ENCODE measurements at places on chromosomes 6 and 20.

GRCh38 chr6:166703149-166703710 lies 76.2 kb upstream of the RPS6KA2 start:
- no peak for DNase-seq

- no peak for DNase-seq
Measured at GRCh38 chr6:12555267-12555666, 161.3 kb upstream of the PHACTR1 start.

DNA sequence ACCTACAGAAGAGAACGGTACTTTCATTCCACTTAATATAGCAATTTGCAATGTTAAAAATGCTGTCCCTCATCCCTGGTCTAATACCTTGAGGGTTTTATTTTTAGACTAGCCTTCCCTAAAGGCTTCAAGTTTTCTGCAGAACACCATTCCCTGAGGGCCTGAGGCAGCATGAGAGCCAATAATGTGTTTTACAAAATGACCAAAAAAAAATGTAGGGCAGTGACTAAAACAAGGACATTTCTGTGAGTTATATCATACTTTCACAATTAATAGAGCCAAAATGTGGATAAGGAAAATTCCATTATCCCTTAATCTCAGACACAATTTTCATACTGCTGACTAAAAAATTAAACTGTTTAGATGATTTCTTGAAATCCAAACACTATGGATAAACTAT lies 22.7 kb downstream of the GPR63 start:
- no peak for DNase-seq

DNA sequence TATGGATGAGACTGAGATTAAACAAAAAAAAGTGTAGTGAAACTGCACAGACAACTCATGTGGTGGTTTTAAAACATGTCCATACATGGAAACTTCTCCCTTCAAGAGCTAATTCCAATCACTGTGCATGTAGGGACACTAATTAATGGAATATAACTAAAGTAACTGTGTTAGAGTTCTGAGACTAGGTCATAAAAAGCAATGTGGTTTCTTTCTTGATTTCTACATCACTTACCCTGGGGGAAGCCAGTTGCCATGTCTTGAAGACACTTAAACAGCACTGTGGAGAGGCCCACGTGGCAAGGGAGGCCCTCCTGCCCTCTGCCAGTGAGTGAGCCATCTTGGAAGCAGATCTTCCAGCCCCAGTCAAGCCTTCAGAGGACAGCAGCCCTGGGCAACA lies 118.2 kb upstream of the DST start:
- no peak for DNase-seq

DNA sequence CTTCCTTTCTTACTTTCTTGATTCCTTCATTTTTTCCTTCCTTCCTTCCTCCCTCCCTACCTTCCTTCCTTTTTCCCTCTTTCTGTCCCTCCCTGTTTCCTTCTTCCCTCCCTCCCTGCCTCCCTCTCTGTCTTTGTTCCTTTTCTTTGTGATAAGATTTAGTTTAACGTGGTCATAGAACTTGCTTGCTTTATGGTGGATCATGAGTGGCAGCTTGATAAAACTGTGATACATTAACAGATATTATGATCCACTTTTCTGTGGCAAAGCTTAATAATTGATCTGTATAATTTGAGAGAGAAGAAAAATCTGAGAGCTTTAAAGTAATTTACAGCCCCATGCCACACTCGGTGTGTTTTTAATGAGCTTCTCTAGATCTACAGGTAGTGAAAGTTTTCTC lies 280.5 kb downstream of the RNF144B start:
- DNase-seq = no peak

DNA sequence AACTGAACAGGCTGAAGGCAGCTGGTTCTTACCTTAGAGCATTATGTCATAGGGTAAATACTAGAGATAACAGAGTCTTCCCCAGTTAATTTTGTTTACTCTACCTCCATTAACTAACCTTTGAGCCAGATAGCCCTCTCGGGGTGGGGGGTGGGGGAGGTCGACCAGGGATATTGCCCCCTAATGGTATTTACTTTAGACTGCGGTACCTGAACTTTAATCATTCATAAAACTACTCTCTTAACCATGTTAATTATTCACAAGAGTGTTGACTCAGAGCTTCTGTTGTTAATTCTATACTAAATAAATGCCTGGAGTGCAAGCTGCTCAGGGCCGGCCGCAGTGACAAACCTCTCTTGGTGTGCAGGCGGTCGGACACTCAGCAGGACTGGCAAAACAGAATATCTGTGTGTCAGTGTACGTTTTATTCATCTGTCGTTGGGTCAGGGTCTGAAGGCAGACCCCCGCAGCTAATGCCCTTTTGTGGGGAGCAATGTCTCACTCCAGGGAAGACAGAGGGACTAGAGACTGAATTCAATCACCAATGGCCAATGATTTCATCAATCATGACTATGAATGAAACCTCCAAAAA lies 152.4 kb upstream of the COL21A1 start:
- DNase-seq = no peak
